ENCODE measurements at places on chromosomes 2 and 18.

DNA sequence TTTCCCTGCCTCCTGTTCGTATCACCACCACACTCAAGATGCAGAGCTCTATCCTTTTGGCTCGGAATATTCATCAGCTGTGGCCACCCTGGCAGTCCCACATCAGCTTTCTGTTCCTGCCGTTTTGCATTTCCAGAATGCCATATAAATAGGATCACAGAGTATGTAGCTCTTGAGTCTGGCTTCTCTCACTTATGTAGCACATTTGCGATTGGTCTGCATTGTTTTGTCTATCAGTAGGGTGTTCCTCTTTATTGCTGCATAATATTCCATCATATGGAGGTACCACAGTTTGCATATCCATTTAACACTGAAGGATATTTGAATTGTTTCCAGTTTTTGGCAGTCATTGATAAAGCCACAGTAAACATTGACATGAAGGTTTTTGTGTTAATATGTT lies 104.6 kb downstream of the SH3RF3 start:
- no peak for DNase-seq

GRCh38 chr18:33184958-33185357 lies 255.6 kb downstream of the CCDC178 start:
- no peak for DNase-seq

DNA sequence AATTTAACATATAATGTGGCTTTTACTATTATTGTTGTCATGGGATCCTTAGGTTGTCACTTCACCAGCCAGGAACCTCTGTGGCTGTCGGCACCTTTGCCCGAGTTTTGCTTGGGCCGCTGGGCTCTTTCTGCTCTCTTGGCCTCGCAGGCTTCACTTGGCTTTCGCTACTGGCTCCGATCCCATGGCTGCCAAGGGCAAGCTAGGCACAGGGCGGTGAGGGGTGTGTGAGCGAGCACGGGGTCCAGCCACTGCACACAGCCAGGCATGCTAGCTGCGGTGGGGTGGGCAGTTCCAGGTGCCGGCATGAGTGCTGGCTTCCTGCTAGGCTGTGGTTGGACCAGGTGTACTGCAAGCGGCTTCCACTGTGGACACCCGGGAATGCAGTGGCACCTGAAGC lies 23.4 kb upstream of the RAPGEF4 start:
- no peak for DNase-seq

GRCh38 chr18:2087877-2088673 lies 483.2 kb downstream of the METTL4 start:
- DNase-seq, result no peak

DNA sequence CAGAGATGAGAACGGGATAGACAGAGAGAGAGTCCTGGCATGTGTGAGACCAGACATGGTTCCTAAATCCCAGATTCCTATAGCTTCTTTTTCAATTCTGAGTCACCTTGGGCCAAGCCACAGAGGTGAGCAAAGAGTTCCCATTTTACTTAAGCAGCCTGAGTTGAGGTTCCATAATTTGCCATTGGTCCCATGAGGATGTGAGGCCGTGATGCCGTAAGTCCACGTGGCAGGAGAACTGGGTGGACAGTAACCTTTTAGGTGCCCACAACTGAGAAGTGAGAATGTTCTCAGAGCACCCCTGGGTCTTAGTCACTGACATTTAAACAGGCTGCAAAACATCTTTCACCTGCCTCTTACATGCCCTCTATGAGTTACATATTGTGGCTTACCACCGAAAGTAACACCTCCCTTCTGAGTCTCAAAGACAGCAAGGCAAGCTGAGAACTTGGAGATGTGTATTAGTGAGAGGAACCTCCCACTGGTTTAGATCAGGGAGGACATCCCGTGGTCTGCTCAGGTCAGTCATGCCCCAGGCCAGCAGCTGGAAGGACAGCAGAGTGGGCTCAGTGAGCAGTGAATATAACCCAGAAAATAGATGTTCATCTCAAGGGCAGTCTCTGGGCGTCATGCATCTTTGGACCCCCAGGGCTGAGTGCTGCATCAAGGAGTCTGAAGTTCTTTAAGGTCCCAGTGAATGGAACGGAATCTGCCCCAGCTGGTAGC lies 127.9 kb upstream of the LGALSL start:
- DNase-seq, result no peak

GRCh38 chr2:102240640-102241370 lies 54.0 kb downstream of the IL1RL2 start:
- DNase-seq, result no peak

GRCh38 chr2:128282976-128283810 lies 35.5 kb downstream of the HS6ST1 start:
- DNase-seq, result no peak

GRCh38 chr2:241859436-241860183 lies 916 bp upstream of the PDCD1 start:
- DNase-seq, result no peak

DNA sequence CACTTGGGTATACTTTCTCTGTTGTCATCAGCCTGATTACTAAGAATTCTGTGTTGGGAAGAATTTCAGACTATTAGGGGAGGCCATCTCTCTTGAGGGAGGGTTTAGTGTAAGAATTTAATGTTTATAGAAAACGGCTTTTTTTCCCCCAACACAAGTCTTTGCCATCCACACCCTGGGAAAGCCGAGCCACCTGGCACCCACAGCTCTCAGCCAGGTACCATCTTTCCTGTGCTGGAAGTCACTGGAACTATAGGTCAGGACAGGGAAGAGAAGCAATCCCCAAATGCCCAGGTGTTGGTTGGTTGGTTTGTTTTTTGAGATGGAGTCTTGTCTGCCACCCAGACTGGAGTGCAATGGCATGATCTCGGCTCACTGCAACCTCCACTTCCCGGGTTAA lies 155.1 kb downstream of the SMAD7 start:
- no peak for DNase-seq

DNA sequence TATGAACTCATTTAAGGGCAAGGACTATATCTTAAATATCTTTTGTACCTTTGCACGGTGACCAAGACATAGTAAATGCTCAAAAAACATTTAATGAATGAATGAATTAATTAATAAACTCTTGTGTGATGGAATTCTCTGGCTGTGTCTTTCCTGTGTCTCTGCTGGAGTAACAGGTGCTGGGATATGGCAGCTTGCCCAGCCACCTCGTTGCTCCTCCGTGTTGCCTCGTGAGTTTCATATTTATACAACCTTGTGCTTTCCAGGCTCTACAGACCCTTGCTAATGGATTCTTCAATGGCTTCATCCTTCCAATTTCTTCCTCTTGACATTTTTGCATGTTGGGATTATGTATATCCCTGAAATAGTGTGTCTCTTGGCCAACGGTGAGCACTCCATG lies 30.4 kb downstream of the CTAGE1 start:
- DNase-seq, result no peak

GRCh38 chr2:98245491-98245890 lies 100.8 kb upstream of the CNGA3 start:
- DNase-seq, result no peak

Data from NCI-H1436 treated with DMSO at 0.1 percent for 48 hours (cell line).